NCI-H526 (cell line): ENCODE measurements at places on chromosomes 7 and 10.

GRCh38 chr7:16606704-16607103 lies 38.9 kb downstream of the ANKMY2 start:
- DNase-seq = no peak

DNA sequence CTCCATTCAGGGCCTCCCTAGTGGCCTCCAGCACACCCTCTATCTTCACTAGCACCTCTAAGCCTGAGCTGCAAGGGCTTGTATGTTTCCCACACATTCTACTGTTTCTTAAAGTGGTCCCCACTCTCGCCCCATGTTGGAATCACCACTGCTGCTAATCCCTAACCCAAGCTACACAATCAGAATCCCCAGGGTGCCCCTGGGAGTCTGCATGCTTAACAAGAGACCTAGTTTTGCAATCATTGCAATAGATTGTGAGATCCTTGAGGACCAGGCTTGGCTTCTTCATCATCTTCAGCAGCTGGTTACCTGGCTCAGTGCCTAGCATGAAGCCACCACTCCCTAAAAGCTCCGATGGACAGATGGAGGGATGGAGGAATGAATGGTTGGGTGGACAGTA lies 113.9 kb downstream of the MYOF start:
- no peak for DNase-seq

DNA sequence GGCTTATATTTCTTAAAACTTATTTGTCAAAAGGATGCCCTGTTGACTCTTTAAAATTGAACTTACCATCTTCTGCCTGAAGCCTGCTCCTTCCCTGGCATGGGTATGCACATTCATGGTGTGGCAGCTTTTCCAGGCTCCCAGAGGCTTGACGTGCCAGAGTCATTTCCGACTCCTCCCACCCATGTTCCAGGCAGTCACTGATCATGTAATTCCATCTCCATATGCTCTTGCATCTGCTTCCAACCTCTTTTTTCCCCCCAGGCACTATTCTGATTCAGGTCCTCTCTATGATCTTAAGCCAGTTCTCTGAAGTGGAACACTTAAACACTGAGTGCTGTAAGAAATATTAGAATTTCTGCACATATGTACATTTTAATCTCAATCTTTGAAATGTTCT lies 82.2 kb downstream of the CFAP58 start:
- DNase-seq = no peak

DNA sequence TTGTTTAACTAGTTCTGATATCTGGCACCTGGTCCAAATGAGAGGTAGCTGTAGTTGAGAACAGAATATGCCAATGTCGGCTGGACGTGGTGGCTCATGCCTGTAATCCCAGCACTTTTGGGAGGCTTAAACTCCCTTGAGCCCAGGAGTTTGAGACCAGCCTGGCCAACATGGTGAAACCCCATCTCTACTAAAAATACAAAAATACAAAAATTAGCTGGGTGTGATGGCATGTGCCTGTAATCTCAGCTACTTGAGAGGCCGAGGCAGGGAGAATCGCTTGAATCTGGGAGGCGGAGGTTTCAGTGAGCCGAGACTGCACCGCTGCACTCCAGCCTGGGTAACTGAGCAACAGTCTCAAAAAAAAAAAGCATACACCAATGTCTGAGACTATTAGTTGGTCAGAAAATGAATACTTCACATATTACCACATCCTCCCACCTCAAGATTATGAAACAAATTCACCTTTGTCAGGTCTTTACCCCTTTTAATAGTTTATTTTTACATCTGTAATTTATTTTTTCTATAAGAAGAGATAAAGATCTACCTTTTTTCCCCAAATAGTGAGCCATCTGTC lies 38.8 kb downstream of the EPC1 start:
- DNase-seq = no peak

- DNase-seq = peak; percentile 86
These were observed at the start of gene EPDR1 for GRCh38 chr7:37920305-37920848. Gene EPDR1 (plus strand): TSS chr7:37920640. CDS start chr7:37920940, 300 bp downstream.

GRCh38 chr7:68224041-68224741 lies 1227.6 kb downstream of the TYW1 start:
- peak; percentile 2 for DNase-seq

DNA sequence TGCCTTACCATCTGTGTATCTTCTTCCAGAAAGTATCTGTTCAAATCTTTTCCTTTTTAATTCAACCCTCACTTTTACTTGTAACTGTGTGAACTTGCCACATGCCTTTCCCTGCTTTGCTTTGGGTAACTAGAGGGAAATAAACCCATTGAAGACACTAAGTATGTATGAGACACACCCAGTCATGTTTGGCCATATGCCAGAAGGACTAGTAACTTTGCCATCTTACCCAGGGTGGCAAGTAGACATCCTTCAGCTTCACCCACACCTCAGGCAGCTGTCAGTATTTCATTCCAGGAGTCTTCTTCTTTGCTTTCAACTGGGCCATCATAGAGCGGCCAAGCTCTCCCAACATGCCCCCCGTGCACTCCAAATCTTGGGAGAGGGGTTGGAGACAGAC lies 323.1 kb downstream of the TNS3 start:
- no peak for DNase-seq

DNA sequence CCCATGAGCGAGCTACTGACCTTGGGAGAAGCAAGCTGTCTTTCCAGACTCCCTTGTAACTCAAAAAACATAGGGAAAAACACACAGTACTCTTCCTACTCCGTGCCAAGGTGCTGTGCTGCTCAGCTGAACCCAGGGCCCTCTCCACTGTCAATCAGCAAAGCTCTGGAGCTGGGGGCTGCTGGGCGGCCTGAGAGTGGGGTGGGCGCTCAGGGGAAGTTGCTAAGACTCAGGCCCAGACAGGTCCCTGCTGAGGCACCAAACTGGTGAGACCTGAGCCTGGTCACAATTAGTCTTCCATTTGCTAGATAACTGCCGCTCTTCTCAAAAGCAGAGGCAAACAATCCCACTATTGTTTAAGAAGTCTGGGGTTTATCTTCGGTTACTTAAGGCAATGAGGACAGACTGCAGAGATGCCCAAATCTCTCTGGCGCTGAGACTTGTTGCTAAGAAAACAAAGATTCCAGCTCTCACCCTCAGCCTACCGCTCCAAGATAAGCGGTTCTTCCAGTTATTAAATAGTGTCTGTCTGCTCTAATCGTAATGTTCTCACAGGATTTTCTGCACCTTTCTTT lies 22.0 kb downstream of the STEAP1B start:
- DNase-seq = peak; percentile 54
